ENCODE measurements at places on chromosomes 16 and 17.

- DNase-seq: no peak
These were observed 11.3 kb upstream of the MLLT6 start for GRCh38 chr17:38693700-38694329.

GRCh38 chr16:54542805-54543505 is 256.4 kb upstream of the IRX3 start:
- no peak for DNase-seq

DNA sequence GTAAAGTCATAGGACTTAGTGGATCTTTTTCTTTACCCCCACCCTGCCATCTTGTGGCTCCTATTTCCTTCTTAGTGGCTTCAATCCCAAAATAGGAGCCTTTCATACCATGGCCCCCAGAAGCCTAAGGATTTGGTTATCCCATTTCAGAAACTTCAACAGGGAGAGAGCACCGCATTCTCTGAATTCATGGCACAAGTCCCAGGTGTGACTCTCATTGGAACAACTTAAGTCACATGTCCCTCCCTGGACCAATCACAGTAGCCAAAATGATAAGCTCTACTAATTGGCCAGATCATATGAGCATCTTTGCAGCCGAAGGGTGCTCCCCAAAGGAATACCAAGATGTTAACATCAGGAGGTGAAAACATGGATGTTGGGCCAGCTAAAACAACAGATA is 43.2 kb downstream of the AXIN2 start:
- no peak for DNase-seq

GRCh38 chr17:77564278-77564920 is 394.1 kb upstream of the TNRC6C start:
- no peak for DNase-seq

- DNase-seq: no peak
These were observed 112.1 kb downstream of the IRX5 start for GRCh38 chr16:55042556-55043432.

DNA sequence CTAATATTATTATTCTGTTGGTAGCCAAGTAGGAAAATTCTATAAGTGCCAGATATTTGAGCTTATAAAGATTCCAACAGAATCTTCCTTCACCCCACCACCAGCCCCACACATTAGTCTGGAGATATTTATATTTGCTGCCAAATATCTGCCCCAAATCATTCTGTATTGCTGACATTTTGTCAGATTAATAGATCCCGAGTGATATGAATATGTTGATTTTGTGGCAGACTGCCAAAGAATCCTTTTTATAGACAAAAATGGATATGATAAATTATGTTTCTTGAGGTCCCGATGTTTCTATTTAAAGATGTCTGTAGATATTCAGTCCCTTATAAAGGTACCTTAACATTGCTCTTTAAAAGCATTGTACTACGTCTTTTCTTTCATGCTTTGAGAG is 162.2 kb upstream of the KCNJ16 start:
- DNase-seq: no peak

GRCh38 chr17:40828454-40829044 is 6.1 kb upstream of the KRT10 start:
- no peak for DNase-seq

Data from neural progenitor cell (in vitro differentiated cells).